ENCODE measurements at places on chromosomes 11 and 22.

GRCh38 chr22:18095101-18095805 lies 15.4 kb upstream of the TUBA8 start:
- no peak for DNase-seq

DNA sequence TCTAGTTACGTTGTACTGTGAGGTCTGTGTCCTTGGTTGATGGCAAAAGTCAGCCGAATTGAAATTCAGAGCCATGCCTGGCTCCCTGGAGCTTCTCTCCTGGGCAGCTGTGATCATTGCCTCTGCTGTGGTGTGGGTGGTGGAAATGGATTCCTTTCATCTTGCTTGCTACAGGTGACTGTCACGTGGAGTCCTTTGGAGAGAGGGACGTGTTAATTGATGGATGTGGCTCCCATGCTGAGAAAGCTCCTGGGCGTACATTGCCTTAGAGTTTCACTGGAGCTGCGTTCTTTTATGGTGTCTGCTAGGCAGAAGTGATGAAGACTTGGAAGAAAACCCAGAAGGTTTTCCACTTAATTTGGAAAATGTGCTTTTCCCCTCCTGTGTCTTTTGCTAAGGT lies 41.9 kb upstream of the PPP6R3 start:
- DNase-seq, result no peak

- DNase-seq, result no peak
Observed at GRCh38 chr22:20010307-20011122, 6.1 kb downstream of the ARVCF start.

- DNase-seq, result no peak
Observed at GRCh38 chr22:20909543-20910303, 7.5 kb upstream of the CRKL start.

DNA sequence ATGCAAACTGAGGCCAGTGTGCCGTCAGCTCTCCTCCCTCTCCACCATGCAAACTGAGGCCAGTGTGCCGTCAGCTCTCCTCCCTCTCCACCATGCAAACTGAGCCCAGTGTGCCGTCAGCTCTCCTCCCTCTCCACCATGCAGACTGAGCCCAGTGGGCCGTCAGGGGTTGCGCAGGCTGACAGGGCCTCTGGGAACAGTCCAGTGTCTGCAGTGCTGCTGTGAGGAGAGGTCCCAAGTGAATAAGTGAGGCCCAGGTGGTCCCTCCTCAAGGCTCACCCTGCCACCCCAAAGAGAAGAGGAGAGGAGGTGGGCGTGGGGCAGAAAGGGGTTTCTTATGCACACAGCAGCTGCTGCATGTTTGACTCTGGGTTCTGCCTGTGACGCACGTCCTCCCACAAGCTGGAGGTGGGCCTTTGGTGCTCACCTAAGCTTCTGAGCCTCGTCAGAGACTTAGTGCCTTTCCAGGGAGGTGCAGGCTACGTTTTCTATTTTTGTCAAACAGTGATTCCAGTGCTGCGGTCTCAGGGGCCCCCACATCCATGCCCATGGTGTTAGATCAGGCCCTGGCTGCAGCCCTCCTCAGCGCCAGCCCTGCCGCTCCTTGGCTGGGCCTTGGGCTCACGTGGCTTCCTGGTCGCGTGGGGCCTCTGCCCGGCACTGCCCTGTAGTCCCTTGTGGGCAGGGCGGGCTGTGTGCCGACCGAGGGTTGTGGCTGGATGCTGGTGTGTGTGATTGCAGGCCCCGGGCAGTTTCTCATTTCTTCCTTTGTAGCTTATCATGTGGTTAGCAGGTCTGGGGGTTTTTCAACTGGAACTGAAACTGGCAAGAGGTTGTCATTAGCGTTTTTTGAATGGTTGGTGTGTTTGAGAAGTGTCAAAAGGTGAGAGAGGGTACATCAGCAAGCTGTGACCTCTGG lies 7.1 kb downstream of the TPCN2 start:
- peak; percentile 88 for DNase-seq

- no peak for DNase-seq
Observed at GRCh38 chr11:5837695-5838094, 4.0 kb downstream of the OR52E6 start.

DNA sequence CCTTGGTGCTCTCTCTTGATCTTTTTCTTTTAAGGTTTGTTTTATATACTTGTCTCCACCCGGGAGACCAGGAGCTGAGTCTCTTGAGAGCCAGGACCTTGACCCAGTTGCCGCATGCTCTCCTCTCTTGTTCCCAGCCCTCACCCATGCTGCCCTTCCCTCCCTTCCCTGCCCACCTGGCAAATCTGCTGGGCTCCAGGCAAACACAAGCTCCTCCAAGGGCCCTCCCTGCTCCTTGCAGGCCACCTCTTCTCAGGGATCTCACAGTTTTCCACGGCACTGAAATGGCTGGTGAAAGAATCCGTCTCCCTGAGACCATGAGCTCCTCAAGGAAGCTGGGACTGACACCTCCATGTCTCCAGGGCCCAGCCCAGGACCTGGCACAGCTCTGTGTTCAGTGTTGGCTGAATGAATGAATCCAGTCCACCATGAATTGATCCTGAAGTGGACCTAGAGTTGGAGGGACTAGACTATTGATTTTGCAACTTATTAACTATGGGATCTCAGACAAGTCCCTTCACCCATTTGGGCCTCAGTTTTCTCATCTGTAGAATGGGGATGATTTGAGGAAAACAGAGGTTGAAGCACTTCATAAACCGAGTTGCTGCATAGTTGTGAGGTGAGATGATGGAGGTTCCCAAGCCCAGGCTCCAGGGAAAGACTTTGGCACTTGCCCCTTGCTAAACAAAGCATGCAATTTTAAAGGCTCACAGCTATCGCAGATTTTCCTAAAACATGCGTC lies 25.1 kb upstream of the FBLN1 start:
- no peak for DNase-seq
